ENCODE measurements at places on chromosomes 12 and 14.

- DNase-seq = no peak
These were observed 194.8 kb downstream of the CACNA1C start for GRCh38 chr12:2247596-2247995.

GRCh38 chr12:42828836-42829235 lies 239.3 kb upstream of the PRICKLE1 start:
- DNase-seq = no peak

GRCh38 chr14:79320561-79320960 lies 890.7 kb downstream of the DIO2 start:
- no peak for DNase-seq

GRCh38 chr12:88011755-88012154 lies 17.4 kb downstream of the C12orf50 start:
- DNase-seq = no peak

DNA sequence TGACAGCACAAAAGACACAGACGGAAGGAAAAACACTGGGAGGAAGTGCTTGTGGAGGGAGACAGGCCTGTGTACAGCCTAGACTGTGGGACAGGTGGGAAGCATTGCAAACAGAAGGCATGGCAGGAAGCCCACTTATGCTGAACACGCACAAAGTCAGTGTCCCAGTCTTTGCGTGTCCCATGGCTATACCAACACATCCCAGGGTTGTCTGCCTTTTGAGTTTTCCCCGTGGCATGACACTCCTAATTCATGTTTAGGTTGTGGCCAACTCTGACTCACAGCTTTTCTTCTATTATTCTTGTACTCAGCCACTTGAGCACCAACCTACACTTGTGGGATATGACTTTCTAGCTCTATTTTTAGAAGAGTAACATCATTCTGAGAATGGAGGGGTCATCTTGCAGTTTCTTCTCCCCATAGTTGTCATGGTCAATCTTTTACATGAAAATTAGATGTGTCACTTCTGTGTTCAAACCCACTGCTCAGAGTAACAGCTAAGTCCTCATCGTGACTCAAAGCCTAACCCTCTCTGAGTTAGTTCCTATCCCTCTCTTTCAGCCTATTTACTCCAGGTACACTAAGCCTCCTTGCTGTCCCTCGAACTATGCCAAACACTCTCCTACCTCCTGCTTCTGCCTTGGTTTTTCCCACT lies 27.5 kb upstream of the JPH4 start:
- DNase-seq = no peak

- DNase-seq = no peak
These were observed 668 bp downstream of the RAPGEF3 start for GRCh38 chr12:47757840-47758583.

GRCh38 chr14:53663709-53664108 lies 292.9 kb downstream of the BMP4 start:
- no peak for DNase-seq

DNA sequence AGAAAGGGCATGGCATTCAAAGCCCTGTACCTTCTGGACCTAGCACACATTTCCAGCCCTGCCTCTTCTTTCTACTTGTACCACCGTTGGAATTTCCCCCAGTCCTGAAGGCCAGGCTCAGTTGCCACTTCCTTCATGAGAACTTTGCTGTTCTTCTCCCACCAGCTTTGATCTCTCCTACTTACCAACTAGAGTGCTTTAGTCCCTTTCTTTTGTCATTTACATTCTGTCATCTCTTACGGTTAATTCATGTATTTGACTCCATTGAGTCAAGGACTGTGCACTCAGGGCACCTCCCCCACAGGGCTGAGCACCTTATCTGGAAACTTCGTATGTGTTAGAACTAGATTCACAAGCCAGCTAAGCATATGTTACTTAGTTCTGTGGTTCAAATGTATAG lies 26.3 kb downstream of the BICDL1 start:
- DNase-seq = peak; percentile 51

- no peak for DNase-seq
These were observed 71.6 kb upstream of the AVPR1A start for GRCh38 chr12:63222582-63222981.
